T1000 (cell line): ENCODE measurements at places on chromosomes 5 and 9.

DNA sequence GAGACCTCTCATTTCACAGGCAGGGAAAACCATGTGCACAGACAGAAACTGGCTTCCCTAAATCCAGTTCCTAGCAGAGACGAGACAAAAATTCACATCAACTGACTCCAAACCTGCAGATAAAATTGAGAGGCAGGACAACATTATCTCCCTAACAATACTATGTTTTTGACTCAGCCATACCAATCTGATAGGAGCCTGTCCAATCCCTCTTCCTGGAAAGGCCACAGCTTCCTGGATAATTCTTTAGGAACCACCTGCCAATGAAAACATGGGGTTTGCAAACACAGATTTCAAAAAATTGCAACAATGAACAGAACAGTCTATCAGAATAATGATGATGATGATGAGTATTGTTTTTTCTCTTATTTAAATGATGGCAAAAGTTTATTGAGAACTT is 22.4 kb downstream of the SH3TC2 start:
- DNase-seq: no peak

DNA sequence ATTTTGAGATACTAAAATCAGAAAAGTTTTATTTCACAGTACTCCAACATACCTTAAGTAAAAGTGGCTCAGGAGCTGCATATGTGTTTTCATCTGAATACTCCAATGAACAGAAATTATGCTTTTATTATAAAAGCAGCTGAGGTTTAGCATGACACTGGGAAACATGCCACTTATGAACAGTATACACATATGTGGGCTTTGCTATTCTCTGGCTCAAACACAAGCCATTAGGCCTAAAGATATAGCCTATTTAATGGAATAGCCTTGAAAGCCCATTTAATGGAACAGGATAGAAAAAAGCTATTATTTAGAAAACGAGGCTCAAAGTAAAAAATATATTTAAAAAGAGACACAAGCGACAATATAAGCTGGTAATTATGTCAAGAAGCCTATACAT is 74.1 kb downstream of the SLC38A9 start:
- no peak for DNase-seq

DNA sequence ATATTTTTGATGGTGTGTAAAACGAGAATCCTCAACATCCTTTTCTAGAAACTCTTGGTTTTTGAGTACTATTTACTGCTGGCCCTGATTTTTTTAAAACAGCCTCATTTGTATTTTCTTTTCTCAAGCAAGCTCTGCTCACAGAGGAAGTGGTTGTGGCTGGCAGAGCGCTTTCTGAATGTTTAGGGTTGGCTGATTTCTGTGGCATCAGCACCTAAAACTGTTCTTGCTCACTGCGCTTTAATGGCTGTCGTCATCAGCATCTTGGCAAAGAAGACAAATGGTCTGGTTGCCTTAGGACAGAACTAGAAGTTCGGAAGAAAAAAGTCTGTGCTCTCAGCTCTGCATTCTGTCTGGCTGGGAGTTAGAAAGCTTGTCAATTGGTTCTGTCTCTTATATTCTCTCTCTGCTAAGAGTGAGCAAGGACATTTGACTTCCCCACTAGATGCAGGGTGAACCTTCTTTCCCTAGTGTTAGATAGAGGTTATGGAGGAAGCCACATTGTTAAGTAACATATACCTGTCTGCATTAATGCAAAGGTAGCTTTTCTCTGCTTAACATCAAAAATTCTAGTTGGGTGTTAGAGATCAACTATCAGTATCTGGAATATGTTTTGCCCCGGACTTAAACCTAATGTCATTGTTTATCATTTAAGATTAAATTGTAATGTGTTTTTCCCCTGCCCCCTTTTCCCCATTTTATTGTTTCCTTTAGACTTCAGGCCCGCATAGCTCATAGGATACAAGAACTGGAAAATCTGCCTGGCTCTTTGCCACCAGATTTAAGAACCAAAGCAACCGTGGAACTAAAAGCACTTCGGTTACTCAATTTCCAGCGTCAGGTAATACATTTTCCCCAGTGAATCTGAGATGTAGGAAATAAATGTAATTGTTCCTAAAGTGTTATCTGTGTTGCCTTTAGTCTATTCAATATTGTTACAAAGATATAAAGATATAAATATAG is 39.0 kb downstream of the SMARCA2 start:
- no peak for DNase-seq

- DNase-seq: no peak
These were observed 222.4 kb upstream of the TNC start for GRCh38 chr9:115340314-115340713.

- DNase-seq: no peak
These were observed 2.0 kb upstream of the RALGDS start for GRCh38 chr9:133122935-133123611.

GRCh38 chr5:55159763-55160492 is at the start of gene GPX8:
Gene GPX8, plus strand, starts transcription at chr5:55160171. Its CDS starts 22 bp downstream, at chr5:55160193.
- DNase-seq: peak; percentile 35

GRCh38 chr5:112333331-112333781 is 85.7 kb downstream of the EPB41L4A start:
- no peak for DNase-seq

- DNase-seq: no peak
These were observed 39.5 kb downstream of the NTRK2 start for GRCh38 chr9:84709056-84709455.

DNA sequence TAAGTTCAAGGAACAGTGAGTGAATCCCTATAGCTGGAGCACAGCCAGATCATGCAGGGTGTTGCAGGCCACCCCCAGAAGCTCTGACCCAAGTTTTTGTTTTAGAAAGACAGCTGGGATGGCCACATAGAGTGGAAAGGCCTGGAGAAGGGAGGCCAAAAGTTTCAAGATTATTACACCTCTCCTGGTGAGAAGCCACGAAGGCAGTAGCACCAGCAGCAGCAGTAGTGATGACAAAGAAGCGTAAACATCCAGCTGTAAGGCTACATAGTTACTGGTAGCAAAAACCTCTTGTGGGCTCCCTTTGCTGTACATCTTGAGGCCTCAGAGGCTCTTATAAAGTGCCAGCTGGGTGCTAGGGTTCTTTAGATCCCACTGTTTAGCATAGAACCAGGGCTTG is 11.8 kb downstream of the ADAMTSL1 start:
- DNase-seq: no peak

DNA sequence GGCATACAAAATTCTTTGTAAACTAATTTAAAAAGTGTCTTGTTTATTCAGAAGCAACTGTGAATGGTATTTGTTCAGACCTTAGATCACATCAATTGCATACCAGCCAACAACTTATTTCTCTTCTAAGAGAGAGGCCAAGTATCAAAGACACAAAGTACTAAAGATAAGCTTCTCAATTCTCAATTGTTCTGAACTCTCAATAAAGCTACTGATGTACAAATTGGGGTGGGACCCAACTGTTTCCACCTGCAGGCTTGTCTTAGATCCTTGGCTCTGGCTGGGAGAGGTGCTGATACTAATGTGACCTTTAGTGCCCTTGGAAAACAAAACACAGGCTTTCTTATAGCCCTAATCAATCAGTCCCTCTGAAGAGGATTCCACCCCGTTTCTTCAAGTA is 22.1 kb downstream of the XRCC4 start:
- DNase-seq: no peak

DNA sequence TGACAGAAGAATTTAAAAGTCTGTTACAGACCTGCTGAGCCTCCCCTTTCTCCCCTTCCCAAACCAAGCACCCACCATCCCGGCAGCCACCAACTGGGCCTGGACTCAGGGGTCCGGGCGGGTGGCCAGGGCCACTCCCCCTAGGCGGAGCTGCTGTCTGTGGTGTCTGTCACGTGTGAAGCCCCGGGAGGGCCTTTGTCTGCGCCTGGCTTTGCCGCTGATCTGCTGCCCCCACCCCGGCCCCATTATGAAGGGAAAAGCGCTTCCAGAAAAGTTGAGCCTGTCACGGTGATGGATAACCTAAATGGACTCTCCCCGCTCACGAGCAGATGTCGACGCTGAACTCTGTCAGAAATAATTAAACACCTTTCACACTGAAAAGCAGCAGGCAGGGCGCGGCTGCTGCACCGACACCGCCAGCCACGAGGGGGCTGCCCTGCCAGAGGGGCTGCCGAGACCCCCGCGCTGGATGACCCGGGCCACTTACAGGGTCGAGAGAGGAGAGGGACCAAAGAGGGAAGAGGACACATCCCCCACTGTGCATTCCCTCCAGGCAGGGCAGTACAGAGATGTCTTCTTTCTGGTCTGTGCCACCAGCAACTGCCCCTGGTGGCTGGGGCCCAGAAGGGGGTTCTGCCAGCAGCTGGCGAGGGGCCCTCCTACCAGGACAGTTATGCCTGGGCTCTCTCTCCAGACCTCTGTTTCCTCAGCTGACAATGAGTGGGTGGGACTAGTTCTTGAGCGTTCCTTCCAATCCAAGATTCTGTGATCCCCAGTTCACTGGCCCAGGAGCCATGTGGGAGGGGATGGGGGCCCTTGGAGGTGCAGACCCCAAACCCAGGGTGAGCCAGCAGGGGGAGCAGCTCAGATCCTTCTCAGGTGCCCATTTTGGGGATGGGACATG is 36.0 kb upstream of the BARHL1 start:
- no peak for DNase-seq

DNA sequence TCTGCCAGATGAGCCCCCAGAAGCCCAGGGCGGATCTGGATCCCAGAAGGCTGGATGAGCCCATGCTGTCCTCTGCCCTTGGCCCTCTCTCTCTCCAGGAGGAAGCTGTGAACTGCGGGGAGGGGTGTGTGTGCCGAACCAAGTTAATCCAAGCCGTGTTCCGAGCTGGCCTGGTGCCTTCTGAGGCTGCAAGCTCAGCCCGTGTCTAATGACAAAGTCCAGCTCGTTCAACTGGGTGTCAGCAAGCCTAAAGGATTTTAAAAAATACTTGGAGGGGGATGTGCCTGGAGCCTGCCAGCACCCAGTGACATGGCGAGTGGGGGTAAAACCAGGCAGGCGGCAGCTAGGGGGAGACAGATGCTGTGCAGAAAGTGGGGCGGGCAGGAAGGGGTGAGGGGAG is 8.0 kb downstream of the STC2 start:
- no peak for DNase-seq

DNA sequence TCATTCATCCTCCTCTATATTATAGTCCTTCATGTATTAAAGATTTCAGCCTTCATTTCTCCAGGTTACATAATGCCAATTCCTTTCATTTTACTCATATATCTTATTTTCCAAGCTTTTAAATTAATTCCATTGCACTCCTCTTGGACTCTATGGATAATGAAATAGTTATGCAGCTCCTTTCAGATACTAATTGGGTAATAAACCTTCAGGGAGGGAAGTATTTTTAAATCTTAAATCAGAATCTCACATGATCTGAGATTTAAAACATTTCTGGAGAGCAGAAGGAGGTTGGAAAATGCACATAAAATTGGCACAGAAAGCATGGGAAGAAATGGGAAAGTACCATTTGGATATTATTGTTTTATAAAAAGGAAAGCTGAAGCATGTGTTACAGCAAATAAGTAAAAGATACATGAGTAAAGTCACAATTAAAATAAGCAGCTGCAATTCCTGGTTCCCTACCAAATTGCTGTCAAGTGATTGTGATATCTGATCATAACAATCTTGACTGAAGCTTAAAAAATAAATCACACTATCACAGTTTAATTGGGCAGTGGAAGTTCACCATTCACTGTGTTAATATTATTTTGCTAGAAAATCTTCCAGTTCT is 257.9 kb upstream of the NREP start:
- DNase-seq: no peak

- no peak for DNase-seq
These were observed 130.1 kb upstream of the EPB41L4A start for GRCh38 chr5:112549127-112549526.

GRCh38 chr5:41522193-41522786 is 11.9 kb upstream of the PLCXD3 start:
- DNase-seq: no peak

DNA sequence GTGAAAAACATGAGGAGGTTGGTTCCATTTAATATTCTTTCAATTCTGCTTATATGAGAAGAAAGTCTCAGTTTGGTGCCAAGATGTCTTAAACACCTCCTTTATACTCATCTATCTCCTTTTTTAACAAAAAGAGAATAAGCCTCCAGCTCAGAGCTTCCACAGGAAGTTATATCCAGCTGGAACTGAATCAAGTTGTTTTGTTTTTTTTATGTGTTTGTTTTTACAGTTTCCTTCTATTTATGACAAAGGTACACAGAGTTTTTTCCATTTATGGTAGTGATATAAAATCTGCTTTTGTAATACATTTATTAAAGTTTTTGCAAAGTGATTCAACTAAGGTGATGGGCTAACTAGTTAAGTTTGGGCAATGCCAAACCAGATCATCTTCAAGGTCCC is 10.4 kb downstream of the SPARC start:
- DNase-seq: no peak

DNA sequence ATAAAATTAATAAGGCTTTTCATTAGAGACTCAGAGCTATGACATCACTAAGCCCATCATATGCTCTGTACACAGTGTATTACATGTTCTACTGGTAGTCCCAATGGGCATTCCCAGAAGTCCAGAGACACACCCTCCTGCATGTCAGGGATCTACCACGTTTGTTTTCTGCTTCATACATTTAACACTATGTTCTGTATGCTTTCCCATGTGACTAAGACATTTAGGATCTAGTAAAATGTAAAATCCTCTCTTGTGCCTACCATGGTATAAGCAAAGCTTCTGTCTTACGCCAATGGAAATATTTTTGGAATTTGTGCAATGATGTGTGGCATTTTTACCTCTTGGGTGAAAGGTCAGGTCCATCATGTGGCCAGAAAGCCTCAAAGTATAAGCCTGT is 192.4 kb downstream of the ADAMTSL1 start:
- DNase-seq: no peak

GRCh38 chr5:143860211-143860610 is 48.2 kb downstream of the HMHB1 start:
- no peak for DNase-seq

GRCh38 chr5:132006331-132007120 is 4.9 kb downstream of the ACSL6 start:
- no peak for DNase-seq

GRCh38 chr5:59446356-59446755 is 447.2 kb downstream of the PDE4D start:
- no peak for DNase-seq

DNA sequence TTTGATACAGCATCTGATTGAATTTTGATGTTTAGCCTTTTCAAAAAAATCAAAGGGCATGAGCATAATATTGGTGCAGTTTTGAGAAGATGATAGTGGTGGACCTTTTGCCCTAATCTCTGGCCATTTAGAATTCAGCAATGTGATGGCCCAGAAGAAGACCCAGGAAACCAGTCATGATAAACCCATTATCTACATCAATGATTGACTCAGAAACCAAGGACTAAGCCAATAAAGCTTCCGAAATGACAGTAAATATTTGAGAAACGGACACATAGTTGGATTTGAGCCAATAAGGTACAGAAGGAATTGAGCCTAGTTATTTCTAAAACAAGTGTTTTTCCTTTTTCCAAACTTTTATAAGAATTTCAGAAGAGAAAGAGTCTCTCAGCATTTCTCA is 1158.8 kb upstream of the DMAC1 start:
- DNase-seq: no peak

- no peak for DNase-seq
These were observed 107.3 kb upstream of the DPYSL3 start for GRCh38 chr5:147617191-147617606.

DNA sequence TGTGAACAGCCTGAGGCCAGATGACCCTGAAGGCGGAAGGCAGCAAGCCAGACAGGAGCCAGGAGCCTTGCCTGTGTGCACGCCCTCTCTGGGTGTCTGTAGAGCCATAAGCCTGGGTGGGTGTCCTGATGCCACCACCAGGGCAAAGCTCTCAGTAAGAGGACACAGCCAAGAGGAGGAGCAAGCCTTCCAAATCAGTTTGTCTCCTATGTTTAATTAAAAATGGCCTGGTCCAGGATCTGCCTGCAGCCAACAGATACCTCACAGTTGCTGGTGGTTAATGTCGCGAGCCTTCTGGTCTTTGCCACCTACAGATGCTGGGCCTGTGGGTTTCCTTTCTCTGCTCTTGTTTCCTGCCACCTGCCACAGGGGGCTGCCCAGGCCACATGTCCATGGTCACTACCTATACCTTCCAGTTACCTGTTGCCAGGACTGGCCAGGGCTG is 56.9 kb downstream of the SYK start:
- no peak for DNase-seq
